Stimulated activated CD8-positive, alpha-beta memory T cell treated with anti-CD3 and anti-CD28 coated beads, Interleukin-4, amount 100 ng/mL, for 4 hours (primary cell): ENCODE measurements at places on chromosomes 5 and 9.

- DNase-seq = peak; percentile 73
Measured at GRCh38 chr9:137461663-137462395, 2.7 kb upstream of the NSMF start.

DNA sequence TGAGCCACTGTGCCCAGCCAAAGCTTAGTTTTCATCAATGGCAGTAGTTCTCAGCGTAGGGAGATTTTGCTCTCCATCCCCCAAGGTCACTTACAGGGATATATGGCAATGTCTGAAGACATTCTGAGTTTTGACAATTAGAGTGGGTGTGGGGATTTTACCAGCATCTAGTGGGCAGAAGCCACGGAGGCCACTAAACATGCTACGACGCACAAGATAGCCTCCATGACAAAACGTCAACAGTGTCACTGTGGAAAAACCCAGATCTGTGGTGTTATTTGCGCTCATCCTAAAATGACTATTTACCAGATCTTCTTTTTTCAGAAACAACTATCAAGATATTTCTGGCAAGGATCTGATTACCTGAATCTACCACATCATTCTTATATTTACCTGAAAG lies 68.2 kb downstream of the CDC14B start:
- DNase-seq = no peak

DNA sequence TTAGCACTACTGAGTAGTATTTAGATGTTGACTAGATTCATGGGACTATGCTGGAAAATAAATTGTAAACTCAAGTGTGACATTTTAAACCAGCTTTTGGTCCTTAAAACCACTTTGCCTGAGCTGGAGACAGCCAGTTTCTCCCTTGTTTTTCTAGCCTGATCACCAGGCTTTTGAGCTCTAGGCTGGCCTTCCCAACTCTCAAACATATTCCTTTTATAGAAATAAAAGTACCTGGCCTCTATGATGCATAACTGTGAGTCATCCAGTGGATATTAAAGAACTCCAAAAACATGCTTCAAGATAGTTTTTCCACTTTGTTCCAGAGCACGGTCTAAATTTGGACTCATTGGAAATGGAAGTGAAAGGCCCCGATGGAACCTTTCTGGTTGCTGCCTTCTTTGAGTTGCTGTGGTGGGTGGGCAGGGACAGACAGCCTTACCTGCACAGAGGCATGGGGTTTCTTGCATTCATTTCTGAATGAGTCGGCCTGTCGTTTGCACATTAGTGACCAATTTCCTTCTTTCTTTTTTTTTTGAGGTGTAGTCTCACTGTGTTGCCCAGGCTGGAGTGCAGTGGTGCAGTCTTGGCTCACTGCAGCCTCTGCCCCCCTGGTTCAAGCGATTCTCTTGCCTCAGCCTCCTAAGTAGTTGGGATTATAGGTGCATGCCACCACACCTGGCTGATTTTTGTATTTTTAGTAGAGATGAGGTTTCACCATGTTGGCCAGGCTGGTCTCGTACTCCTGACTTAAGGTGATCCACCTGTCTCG lies 43.1 kb downstream of the TRIO start:
- no peak for DNase-seq

DNA sequence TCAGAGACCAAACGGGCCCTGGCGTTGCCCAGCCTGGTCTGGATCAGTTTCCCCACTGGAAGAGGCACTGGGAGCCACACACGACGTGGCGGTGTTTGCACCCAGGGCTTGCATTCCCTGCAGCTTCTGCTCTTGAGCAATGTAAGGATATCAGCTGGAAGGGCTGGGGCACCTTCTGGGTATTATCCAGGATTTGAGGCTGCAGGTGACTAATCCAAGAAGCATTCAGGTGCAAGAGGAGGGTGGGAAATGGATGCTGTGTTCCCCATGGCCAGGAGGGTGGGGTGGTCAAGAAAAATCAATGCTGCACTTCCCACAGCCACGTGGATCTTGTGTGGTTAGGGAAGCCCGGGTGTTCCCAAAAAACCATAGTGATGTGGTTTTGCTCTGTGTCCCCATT lies 430.9 kb downstream of the IRX2 start:
- DNase-seq = no peak

- no peak for DNase-seq
Measured at GRCh38 chr5:133967698-133968203, 674 bp downstream of the C5orf15 start.

GRCh38 chr5:168752416-168753190 lies 173.4 kb upstream of the PANK3 start:
- no peak for DNase-seq

- no peak for DNase-seq
Measured at GRCh38 chr9:93596399-93596798, 20.0 kb downstream of the PHF2 start.

DNA sequence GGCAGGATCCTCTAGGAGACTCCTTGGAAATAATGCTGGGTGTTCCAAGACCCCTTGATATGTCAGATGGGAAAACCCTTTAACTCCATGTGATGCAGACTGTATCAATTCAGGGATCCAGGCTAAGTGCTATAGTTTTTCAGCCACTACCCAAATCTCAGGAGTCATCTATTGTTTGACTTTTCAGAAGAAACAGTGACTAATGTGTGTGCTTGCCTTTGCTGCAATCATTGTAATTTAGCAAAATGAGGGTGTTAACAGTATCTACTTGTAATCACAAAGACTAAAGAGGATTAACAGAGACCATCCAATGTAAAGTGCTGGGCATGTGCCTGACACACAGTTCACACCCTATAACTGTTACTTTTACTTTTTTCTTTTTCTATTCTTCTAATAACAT lies 309.6 kb upstream of the RFX3 start:
- no peak for DNase-seq

DNA sequence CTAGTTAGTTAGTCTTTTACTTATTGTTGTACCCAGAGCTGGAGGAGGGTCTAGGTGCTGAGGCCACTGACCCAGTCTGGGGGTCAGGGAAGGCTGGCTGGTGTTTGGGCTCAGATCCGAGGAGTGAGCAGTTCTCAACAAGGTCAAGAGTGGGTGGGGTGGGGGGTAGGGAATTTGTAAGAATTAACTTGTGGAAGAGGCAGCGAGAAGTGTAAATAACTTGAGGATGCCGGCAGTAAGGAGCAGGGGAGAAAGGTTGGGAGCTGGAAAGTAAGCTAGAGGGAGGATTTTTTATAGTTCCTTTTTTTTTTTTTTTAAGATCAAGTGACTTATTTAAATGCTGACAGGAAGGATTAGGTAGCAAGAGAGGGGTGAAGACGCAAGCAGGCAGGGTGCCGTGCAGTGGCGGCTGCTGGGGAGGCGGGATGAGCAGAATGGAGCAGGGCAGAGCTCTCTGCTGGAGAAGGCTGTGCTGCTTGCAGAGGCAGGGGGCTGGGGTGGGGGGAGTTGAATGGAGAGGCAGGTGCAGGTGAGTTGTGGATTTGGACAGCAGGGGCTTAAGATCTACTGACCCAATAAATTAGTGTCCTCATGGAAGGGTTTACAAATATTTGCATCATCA lies 35.3 kb upstream of the SMIM32 start:
- DNase-seq = no peak

DNA sequence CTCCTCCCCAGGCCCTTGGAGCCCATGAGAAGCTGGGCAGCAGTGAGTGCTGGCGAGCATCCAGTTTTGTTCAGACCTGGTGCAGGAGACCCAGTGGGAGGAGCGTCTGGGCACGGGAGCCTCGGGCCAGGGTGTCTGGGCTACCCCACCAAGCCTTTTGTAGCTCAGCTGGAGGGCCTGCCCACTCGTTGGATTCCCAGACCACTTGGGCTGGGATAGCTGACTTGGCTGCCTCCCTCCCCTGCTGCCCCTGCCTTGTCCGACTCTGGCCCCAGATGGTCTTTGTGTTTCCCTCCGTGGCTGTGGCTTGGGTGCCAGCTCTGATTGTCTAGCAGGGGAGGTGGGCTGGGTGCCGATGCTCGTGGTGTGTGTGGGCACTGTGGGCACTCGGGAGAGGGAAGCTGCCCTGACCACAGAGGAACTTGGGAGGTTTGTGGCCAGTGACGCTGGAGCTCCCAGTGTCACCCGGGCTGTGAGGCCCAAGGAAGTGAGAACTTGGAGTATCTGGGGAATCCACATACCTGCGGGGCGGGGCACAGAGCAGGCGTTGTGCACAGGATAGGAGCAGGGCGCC lies 47.3 kb downstream of the WNK2 start:
- DNase-seq = no peak

GRCh38 chr5:142875936-142876335 lies 105.8 kb downstream of the ARHGAP26 start:
- DNase-seq = no peak

- no peak for DNase-seq
Measured at GRCh38 chr9:131253891-131254491, 22.3 kb downstream of the FAM78A start.

- no peak for DNase-seq
Measured at GRCh38 chr5:42507451-42508097, 84.3 kb downstream of the GHR start.

DNA sequence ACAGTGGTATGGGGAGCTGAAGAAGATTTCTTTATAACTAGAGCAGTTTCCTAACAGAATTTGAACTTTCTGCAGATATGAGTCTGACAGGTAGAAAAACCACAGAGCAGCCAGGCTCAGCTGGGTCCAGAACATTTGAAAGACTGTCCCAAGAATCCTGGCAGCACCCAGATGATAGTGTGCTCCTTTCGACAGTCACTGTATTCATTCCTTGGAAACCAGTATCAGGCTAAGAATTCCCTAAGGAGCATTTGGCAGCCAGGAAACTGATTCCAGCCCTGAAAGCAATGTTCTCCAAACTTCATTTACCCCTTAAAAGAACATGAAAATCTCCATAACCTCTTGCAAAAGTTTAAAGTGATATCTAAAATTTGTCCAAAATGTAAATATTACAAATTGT lies 123.0 kb upstream of the MTAP start:
- DNase-seq = no peak

GRCh38 chr9:112411626-112412027 lies 31.7 kb downstream of the HSDL2 start:
- no peak for DNase-seq
